ENCODE measurements at places on chromosomes 11 and 22. TPM values are rescaled to one million over a fixed set of nuclear protein-coding genes. Genes with fewer than 3 reads are reported as not detected.

DNA sequence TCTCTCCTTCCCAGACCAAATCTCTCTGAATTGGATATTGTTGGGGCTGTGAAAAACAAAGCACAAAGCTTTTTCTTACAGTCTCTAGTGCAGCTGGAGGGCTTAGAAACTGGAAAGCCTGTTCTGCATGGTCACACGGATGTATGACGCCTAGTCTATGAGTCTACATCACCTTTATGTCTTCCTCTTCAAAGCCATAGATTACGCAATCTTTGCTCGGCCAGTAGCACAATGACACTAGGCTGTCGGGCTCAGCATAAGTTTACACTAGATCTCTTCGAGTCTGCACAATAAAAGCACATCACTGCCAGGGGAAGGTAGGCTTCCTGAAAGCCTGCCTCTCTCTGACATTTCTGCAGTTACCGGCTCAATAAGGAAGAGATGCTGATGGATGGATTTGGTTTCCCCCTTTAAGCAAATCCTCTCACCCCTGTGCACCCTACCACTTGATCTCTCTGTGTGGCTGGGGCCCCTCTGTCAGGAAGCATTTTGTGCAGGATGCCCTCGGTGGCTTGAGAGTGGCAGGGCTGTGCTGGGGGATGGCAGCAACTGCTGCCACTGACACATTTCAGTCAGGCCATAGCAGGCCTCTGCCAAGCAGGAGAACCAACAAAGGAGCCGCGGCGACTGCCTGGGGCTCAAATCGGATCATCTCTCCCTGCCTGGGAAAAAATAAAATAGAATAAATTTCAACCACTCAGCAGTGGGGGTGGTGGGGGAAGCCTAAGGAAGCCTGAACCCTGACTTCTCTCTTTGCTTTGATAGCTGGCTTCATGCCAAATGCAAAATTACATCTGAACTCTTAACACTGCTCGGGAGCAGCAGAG is 1272.8 kb downstream of the LRRC4C start:
- H3K27me3 ChIP-seq, result no peaks in the 10 kb centered on the region
- H3K27ac ChIP-seq, result no peak overlapping the region
- peak; percentile 31 for DNase-seq
- no peak overlapping the region for H3K4me3 ChIP-seq

DNA sequence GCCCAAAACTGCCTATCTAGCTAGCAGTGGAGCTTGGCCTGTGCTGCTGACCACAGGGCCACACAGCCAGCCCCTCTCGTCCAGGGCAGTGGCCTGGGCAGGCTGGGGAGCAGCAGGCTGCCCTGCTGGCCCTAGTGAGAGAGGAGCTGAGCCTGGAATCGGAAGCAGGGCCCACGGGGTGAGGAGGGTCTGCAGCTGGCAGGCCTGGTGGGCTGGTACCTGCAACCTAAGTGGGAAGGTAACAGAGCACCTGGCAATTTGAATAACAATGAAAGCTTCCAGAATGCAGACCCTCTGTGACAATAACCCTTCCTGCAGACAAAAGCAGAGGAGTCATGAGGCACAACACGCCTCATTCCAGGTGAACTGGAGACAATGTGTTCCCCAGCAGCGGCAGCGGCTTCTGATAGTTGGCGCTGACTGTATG is 31.8 kb upstream of the RFPL3 start:
- no peaks in the 10 kb centered on the region for H3K4me1 ChIP-seq
- no peaks in the 10 kb centered on the region for H3K27me3 ChIP-seq
- no peaks in the 10 kb centered on the region for H3K36me3 ChIP-seq
- DNase-seq, result peak; percentile 27
- no peak overlapping the region for H3K4me3 ChIP-seq

DNA sequence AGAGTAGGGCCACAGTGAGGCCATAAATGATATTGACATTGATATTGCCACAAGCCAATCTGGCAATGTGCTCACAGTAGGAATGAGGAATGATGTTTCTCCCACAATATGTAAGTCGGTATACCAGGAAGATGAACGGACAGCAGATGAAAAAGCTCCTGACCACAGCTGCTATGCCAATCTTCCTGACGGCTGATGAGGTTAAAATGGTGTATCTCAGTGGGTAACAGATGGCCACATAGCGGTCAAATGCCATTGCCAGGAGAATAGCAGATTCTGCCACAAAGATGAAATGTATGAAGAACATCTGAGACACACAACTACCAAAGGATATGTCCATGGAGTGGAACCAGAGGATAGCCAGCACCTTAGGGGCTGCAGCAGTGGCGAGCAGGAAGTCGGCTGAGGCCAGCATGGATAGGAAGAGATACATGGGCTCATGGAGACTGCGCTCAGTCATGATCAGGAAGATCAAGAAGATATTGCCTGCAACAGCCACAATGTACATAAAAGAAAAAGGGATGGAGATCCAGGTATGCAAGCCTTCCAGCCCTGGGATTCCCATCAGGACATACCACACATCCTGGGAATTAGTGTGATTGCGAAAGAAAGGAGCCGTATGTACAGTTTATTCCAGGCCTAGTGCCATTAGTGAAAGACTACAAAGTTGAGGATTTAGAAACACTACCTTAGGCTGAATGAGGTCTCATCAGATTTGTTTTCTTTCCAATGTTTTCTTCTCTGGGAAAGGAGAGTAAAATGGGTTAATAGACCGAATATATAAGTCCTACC is 22.2 kb downstream of the OR51V1 start:
- no peaks in the 10 kb centered on the region for H3K27me3 ChIP-seq
- DNase-seq, result no peak
- H3K36me3 ChIP-seq, result no peaks in the 10 kb centered on the region

GRCh38 chr11:132334769-132335280 is 964.4 kb downstream of the NTM start:
- H3K4me3 ChIP-seq, result no peak overlapping the region
- no peak for DNase-seq
- no peaks in the 10 kb centered on the region for H3K4me1 ChIP-seq

GRCh38 chr22:46537225-46537945 is at the start of gene CELSR1:
Gene CELSR1, minus strand, starts transcription at chr22:46537620. Its CDS starts 450 bp downstream, at chr22:46537170.
- H3K4me1 ChIP-seq, result peaks cover 3% of the 10 kb centered on the region
- H3K4me3 ChIP-seq, result no peak within 1 kb of the TSS
- H3K27ac ChIP-seq, result peak within 1 kb of the TSS; percentile 67
- H3K27me3 ChIP-seq, result no peaks in the 10 kb centered on the region

GRCh38 chr11:2587132-2587930 is 112.5 kb downstream of the KCNQ1OT1 start:
- no peaks in the 10 kb centered on the region for H3K36me3 ChIP-seq
- no peak for DNase-seq
- no peak overlapping the region for H3K4me3 ChIP-seq
- no peak overlapping the region for H3K27ac ChIP-seq
- no peaks in the 10 kb centered on the region for H3K4me1 ChIP-seq
- H3K27me3 ChIP-seq, result no peaks in the 10 kb centered on the region

DNA sequence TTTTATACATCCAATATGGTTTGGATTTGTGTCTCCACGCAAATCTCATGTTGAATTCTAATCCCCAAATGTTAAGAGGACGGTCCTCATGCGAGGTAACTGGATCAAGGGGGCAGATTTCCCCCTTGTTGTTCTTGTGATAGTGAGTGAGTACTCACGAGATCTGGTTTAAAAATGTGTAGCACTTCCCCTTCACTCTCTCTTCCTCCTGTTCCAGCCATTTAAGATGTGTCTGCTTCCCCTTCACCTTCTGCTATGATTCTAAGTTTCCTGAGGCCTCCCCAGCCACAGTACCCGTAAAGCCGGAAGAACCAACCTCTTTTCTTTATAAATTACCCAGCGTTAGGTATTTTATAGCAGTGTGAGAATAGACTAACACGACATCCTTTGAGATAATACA is 98.6 kb downstream of the TTC28 start:
- H3K4me3 ChIP-seq, result no peak overlapping the region
- DNase-seq, result no peak
- no peaks in the 10 kb centered on the region for H3K27me3 ChIP-seq
- no peaks in the 10 kb centered on the region for H3K4me1 ChIP-seq
- H3K36me3 ChIP-seq, result no peaks in the 10 kb centered on the region

GRCh38 chr22:36377022-36377631 is 10.6 kb downstream of the MYH9 start:
- H3K36me3 ChIP-seq, result peaks cover 3% of the 10 kb centered on the region
- peak overlapping the region; percentile 34 for H3K27ac ChIP-seq
- no peaks in the 10 kb centered on the region for H3K27me3 ChIP-seq
- H3K4me3 ChIP-seq, result no peak overlapping the region
- peaks cover 3% of the 10 kb centered on the region for H3K4me1 ChIP-seq

GRCh38 chr22:22927196-22927887 is 39.7 kb downstream of the IGLL5 start:
- no peak overlapping the region for H3K27ac ChIP-seq
- no peaks in the 10 kb centered on the region for H3K36me3 ChIP-seq
- H3K4me3 ChIP-seq, result no peak overlapping the region
- no peaks in the 10 kb centered on the region for H3K27me3 ChIP-seq

GRCh38 chr11:44747316-44747715 is 20.6 kb downstream of the TSPAN18 start:
- no peak overlapping the region for H3K4me3 ChIP-seq
- H3K27me3 ChIP-seq, result no peaks in the 10 kb centered on the region
- H3K27ac ChIP-seq, result no peak overlapping the region
- H3K4me1 ChIP-seq, result no peaks in the 10 kb centered on the region
- no peak for DNase-seq

- H3K4me3 ChIP-seq, result no peak overlapping the region
- no peaks in the 10 kb centered on the region for H3K4me1 ChIP-seq
- peak; percentile 43 for DNase-seq
- no peaks in the 10 kb centered on the region for H3K27me3 ChIP-seq
- H3K36me3 ChIP-seq, result no peaks in the 10 kb centered on the region
- no peak overlapping the region for H3K27ac ChIP-seq
These were observed 64.7 kb upstream of the LIN7C start for GRCh38 chr11:27571154-27571810.

GRCh38 chr22:50347157-50347556 is 4.0 kb downstream of the PPP6R2 start:
- no peaks in the 10 kb centered on the region for H3K4me1 ChIP-seq
- H3K36me3 ChIP-seq, result no peaks in the 10 kb centered on the region
- peak; percentile 33 for DNase-seq

GRCh38 chr11:76892306-76892705 is 31.6 kb downstream of the ACER3 start:
- DNase-seq, result no peak
- H3K36me3 ChIP-seq, result no peaks in the 10 kb centered on the region
- no peaks in the 10 kb centered on the region for H3K4me1 ChIP-seq
- no peaks in the 10 kb centered on the region for H3K27me3 ChIP-seq
- H3K4me3 ChIP-seq, result no peak overlapping the region

DNA sequence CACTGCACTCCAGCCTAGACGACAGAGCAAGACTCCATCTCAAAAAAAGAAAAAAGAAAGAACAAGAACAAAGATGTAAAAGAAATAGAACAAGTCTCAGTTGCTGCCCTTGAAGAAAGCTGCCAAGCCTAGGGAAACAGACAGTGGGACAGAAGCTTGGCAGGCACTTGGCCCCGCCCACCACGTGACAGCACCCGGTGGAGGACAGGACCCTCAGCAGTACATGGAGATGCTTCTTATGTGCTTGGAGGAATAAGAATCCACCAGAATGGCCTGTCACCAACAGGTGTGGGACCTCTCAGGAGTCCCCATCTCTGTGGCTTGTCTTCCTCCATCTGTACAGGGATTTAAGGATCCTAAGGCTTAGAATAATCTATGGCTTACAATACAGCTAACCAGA is 7.6 kb upstream of the TMPRSS6 start:
- no peak overlapping the region for H3K27ac ChIP-seq
- no peaks in the 10 kb centered on the region for H3K36me3 ChIP-seq
- DNase-seq, result no peak
- no peaks in the 10 kb centered on the region for H3K4me1 ChIP-seq
- H3K4me3 ChIP-seq, result no peak overlapping the region

GRCh38 chr11:106787454-106787853 is 230.8 kb downstream of the GUCY1A2 start:
- no peak overlapping the region for H3K4me3 ChIP-seq
- DNase-seq, result no peak
- H3K36me3 ChIP-seq, result no peaks in the 10 kb centered on the region
- H3K4me1 ChIP-seq, result no peaks in the 10 kb centered on the region
- no peaks in the 10 kb centered on the region for H3K27me3 ChIP-seq

GRCh38 chr11:22203281-22203680 is 10.4 kb downstream of the ANO5 start:
- no peak overlapping the region for H3K4me3 ChIP-seq
- no peaks in the 10 kb centered on the region for H3K4me1 ChIP-seq

DNA sequence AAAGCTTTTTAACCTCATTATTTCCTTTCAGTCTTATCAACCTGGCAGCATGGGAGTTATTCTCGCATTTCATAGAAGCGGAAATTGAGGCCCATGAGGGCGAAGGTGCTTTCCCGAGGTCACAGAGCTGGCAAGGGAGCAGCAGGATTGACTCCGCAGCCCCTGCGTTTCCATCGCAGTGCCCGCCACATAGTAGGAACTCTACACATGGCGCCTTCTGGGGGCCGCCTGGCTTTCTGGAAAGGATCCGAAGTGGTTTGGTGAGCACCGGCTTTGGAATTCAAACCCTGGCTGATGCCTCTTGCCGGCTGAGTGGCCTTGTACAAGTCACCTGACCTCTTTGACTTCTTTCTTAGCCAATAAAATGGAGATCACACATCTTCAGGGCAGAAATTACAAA is 93.4 kb downstream of the CEP164 start:
- H3K27ac ChIP-seq, result no peak overlapping the region
- DNase-seq, result peak; percentile 32
- H3K4me1 ChIP-seq, result no peaks in the 10 kb centered on the region
- no peaks in the 10 kb centered on the region for H3K36me3 ChIP-seq
- H3K27me3 ChIP-seq, result no peaks in the 10 kb centered on the region

DNA sequence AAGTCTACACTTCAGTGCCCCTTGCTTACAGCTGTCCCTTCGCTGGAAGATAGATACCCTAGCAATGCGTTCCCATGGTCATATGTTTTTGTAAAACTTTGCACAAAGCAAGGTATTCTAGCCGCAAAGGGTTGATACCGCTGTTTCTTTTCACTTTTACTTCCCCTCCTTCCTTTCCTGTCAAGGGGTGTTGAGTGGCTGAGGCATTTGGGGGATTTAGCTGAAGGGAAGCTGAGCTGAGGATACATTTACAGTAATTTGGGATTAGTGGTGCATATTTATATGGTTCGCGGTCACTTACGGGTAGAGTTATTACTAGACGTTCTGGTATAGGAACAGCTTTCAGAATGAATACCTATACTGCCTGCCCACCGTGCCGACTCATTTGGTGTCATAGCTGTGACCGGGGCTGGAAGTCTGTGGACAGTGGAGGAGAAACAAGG is 86.9 kb upstream of the WNT11 start:
- no peaks in the 10 kb centered on the region for H3K4me1 ChIP-seq
- no peak for DNase-seq
- H3K27ac ChIP-seq, result no peak overlapping the region
- H3K4me3 ChIP-seq, result no peak overlapping the region

The OR10A5 gene
- not detected for total RNA-seq

The BCL2L13 gene
- 50.5 TPM for total RNA-seq

The MYRF gene
- total RNA-seq, result 36.3 TPM

The RPLP2 gene
- total RNA-seq, result 1,544 TPM

The GLYATL2 gene
- not detected for total RNA-seq

The SYCE3 gene
- not detected for total RNA-seq

All from kidney (tissue), 22 donors.